ENCODE measurements at places on chromosomes 7 and 10.

DNA sequence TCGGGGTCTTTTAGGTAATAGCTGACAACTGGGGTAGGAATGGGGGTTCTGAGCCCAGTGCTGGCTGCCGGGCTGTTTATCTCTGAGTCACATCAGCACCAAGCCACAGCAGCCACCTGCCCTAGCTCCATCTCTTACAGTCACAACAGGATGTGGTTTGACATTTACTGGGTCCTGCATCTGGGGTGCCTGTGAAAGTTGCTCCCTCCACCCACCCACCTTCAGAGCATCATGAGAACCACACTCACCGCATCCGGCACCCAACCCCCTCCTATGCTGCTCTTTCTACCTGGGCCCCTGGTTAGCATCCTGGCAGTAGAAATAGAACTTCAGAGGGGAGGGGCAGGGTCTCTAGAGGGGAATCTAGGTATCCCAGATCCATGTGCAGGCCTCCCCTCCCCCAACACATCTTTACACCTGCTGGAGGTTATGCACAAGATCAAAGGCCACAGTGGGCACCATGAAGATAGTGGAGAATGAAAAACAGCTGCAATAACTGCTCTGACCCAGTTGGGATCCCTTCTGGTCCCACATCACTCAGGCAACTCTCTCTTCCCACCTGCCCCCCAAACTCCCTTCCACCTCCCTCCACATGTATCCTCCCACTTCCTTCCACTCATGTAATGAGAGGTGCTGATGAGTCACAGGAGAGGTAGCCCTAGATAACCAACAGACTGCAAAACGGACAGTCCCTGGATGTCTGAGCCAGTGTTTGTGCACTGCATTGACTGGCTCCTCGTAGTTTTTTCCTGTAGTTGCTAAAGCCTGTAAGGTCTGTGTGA, 38.2 kb downstream of the PRSS2 start:
- peak; percentile 27 for ATAC-seq

DNA sequence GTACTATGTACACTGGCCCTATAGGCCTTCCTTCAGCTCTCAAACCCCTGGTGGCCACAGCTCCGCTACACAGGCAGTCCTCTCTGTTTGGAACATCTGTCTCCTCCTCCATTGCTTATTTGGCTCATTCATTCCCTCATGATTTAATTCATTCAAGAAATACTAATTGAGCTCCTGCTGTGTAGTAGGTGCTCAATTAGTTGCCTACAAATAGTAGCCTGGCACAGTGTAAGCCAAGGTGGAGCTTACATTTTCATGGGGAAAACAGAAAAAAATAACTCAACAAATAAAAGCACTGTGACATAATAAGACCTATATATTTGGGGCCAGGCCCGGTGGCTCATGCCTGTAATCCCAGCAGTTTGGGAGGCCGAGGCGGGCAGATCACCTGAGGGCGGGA, 3.4 kb upstream of the FIS1 start:
- ATAC-seq = no peak

- ATAC-seq = peak; percentile 66
Observed at GRCh38 chr10:11086177-11086840, 68.6 kb downstream of the CELF2 start.

GRCh38 chr7:2271273-2272026, 29.4 kb downstream of the NUDT1 start:
- no peak for ATAC-seq

GRCh38 chr10:91284486-91285090, 64.1 kb downstream of the PCGF5 start:
- ATAC-seq = peak; percentile 72

DNA sequence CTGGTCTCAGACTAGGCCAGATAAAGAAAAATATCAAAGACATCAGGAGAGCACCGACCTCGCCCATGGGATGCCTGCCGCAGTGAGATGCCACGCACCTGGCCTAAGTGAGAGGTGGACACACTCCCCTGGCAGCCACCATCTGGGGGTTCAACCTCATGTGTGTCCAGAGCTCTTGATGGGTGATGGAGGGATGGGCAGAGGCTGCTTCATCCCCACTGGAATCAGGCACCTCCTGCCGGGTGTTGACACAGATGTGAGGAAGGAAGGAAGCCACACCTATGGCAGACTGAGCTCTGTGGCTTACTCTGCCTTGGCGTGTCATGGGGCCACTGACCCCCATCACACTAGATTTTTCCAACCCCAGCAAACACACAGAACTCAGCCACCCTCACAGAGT, 11.4 kb downstream of the ZNF488 start:
- ATAC-seq = no peak

DNA sequence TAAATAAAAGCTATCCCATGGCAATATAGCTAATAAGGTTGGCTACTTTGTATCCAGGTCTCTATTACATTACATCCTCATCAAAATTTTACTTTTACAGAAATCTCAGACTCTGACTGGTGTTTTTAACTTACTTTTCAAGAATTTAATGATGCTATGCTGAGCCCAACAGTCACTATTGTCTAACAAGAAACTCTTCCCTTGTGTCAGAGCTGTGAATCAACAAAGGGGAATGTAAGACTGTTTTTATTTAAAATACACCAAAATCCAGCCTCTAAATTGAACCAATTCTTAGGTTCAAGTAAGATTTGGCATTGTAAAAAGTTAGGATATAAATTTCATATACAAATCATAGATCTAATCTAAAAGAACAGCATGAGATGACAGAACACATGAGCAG, 7.0 kb downstream of the RTKN2 start:
- ATAC-seq = no peak

DNA sequence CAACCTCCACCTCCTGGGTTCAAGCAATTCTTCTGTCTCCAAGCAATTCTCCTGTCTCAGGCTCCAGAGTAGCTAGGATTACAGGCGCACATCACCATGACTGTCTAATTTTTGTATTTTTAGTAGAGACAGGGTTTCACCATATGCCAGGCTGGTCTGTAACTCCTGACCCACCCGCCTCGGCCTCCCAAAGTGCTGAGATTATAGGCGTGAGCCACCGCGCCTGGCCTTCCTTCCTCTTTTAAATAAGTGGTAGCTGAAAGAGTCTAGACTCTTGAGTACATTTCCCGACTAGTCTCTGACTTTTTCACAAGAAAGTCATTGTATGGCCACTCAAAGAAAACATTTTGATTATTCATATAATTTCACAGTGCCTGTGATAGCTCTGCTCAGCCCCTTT, 636.2 kb upstream of the ANKRD30A start:
- no peak for ATAC-seq

DNA sequence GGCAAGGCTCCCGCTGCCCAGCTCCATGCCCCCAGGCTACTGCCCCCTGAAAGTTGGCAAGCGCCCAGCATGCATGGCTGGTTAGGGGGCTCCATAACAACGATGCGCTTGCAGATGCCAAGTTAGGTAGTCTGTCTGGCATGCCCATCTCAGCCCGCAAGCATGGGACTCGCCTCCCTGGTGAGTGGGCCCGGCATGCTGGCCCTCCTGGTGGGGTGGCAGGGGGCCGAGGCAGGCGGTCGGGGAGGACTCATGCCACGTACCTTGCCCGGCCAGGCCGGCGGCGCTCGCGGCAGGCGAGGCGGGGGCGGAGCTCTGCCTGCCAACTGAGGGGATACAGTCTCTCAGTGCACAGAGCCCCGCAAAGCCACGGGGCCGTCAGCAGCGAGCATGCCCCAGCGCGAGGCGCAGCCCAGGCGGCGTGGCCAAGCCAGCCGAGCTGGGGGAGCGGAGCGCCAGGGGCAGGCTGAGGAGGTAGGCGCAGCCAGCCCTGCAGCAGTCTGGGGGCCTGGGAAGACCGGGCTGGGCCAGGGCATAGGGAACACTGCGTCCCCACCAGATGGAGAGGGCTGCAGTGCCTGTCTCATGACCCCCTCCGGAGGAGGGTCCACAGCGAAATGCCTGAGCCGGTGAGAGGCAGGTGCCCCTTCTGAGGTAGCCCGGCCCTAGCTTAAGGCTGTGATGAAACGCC, 28.0 kb upstream of the NDST2 start:
- no peak for ATAC-seq

DNA sequence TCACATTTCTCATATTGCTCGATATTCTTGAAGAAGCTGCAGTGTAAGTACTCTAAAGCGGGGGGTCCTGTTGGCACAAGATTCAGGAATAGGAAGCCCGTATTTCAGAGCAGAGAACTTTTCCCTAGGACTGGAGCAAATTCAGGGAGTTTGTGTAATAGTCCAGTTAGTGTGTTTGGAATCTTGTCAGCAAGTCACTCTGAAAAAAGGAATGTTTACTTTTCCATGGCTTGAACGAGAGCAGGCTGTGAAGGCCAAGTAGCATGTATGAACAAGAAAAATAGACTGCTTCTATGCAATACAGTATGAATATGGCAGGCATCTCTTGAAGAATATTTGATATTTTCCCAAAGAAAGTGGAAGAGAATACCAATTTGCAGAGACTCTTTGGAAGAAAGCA, 39.8 kb downstream of the CDC123 start:
- peak; percentile 67 for ATAC-seq

DNA sequence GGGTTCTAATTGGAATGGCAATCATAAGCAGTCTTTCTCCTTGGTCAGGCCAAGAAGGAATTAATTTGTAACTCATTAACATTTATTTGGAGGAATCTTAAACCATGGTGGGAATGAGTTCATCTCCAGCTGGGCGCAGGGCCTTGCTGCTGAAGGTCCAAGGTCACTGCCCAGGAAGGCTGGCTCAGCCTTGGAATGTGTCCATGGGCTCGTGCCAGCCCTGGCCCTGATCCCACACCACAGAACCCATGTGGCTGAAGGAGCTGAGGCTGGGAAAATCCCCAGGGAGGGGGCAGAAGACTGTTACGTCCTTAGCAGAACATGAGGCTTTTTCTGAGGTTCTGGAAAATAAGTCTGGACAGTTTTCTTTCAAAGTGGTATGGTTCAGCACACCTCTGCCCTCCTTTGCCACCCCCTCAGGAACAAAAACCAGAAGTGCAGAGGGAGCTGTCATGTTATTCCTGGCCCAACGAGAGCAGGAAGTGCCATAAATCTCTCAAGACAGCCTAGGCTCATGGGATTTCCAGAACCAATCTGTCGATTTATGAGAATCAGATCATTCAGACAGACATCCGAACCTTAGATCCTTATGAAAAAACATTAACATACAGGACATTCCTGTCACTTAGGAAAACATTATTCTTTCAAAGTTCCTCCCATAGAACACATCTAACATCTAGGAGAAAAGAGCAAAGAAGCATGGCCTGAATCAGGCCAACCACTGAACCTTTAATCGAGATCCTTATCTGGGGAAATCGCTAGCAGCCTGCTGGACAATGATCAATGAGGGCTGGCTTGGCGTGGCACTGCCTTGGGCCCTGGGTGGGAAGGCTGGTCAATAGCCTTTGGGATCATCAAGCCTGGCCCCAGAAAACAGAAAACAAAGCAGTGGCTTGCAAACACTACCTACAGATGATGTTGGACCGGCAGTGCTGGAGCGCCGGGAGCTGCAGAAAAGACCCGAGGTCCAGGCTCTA, 134.3 kb downstream of the TAX1BP1 start:
- ATAC-seq = peak; percentile 58

- ATAC-seq = no peak
Observed at GRCh38 chr7:155680864-155681263, 36.4 kb downstream of the RBM33 start.

- ATAC-seq = no peak
Observed at GRCh38 chr7:151079199-151079910, 1.3 kb downstream of the FASTK start.

- ATAC-seq = no peak
Observed at GRCh38 chr10:85666102-85666501, 700.5 kb downstream of the GRID1 start.

GRCh38 chr10:34776090-34776690, 38.9 kb downstream of the PARD3 start:
- no peak for ATAC-seq

GRCh38 chr7:30237271-30237695, 47.1 kb upstream of the ZNRF2 start:
- peak; percentile 34 for ATAC-seq

GRCh38 chr10:137606-138005, 2.4 kb downstream of the ZMYND11 start:
- ATAC-seq = no peak

- no peak for ATAC-seq
Observed at GRCh38 chr7:101390901-101391301, 28.2 kb downstream of the COL26A1 start.

- ATAC-seq = no peak
Observed at GRCh38 chr10:77700086-77700485, 62.5 kb upstream of the KCNMA1 start.

DNA sequence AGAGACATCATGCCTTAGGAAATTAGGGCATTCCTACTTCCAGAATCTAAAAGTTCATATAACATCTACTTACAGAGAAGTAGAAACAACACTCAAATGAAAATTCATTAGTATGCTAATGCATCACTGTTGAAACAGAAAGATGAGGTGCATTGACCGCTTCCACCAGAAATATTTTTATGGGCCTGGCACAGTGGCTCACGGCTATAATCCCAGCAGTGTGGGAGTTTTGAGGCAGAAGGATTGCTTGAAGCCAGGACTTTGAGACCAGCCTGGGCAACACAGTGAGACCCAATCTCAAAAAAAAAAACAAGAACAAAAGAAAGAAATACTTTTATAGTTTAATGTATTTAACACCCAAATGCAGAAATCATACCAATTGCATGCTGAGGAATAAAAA, 220.9 kb downstream of the SKIDA1 start:
- ATAC-seq = no peak

DNA sequence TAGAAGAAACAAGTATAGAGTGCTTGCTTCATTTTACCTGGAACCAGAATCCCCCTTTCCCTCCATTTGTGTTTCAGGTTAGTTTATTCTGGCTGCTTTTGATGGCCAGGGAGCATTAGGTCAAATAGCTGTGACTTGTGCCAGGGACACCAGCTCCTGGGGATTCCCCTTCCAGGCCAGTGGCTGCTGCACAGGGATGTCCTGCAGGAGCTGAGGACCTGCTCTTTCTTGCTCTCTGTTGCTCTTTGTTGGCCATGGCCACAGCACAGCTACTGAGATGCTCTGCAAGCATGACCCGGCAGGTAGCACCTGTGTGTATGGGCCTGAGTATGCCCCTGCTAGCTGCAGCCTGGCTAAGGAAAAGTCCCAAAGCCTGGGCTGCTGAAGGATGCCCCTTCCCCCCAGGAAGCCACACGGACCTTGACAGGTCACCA, 208.9 kb downstream of the EBF3 start:
- no peak for ATAC-seq

GRCh38 chr10:31554556-31554955, 235.5 kb downstream of the ZEB1 start:
- ATAC-seq = no peak

Data from gastroesophageal sphincter (tissue), 4 donors.